Activated effector memory CD4-positive, alpha-beta T cell treated with Interleukin-2 at 50 U/mL for 16 hours (primary cell): ENCODE measurements at places on chromosomes 12 and 14.

DNA sequence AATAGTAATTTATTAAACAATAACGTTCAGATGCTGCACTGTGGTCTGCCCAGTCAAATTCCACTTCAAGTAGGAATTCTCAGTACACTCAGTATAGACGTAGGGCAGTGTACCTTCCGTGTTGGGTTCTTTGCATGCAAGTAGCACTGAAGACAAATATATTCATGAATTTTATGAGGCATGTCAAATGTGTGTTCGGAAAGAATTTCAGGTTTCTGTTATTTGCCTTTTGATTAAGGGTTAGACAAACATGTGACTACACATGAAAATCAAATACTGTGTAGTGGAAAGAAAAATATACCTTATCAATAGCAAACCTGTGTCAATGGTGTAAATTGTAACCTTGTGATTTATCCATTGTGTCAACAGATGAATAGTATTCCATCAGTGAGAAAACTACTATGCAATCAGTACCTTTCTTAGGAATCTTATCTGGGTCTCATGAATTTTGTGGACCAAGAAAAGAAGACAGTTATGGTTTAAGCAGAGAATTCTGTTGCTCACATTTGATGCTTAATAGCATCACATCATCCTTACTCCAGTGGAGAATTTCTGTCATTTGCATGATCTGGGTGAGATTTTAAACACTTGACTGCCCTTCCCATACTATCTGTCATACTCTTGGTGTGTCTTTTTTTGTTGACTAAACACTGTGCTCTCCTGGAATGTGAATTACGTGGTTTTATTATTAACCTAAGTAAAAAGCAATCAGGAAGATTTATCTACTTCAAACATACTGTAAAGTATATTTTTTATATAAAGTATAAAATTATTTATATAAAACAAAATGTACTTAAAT is 13.3 kb downstream of the TMEM260 start:
- DNase-seq, result no peak

DNA sequence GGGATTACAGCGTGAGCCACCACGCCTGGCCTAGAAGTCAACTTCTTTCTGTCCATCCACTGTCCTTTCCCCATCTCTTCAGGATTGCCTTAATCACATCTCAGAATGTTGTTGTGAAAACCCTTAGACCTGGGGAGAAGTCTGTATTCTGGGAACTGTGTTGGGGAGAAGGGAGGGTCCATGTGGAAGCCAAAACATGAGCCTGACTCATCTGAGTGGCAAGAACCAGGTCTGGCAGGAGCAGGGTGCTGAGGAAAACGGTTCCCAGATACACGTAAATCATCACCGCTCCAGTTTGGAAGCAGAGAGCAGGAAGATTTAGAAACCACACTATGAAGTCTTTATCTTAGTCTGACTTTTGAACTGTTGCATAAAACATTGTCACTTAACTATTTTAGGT is 245.6 kb upstream of the RGS6 start:
- no peak for DNase-seq

DNA sequence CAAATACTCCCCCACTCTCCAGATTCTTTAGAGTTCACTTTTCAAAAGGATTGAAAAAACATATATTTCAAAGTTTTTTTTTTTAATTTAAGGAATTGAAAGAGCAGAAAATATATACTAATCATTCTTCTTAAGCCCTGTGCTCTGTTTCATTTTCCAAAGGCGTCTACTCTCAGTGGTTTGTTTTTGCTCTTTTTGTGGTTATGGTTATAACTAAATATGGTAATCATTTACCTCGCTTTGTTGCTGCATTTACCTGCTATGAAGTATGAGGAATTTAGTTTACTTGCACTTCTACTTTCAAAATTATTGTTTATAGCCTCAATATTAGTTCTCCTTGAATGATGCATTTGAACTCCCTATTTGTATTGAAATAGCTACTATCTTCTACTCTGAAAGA is 55.9 kb upstream of the LRRK2 start:
- DNase-seq, result no peak

DNA sequence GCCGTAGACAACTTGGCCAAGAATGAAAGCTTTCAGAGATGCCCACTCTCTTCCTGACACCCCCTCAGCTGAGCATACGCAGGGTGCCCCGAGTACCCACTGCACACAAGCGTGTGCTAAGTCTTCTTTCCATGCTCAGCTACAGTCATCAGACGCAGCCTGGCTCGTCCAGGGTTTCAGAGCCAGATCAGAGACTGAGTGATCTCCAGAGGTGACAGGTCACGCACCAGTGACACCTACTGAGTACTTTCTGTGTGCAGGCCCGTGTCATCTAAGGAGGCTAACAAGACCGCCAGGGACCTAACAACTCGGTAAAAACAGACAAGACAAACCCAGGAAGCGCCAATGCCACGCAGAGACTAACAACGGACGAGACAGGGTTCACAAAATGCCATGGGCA is 25.1 kb downstream of the STX2 start:
- DNase-seq, result no peak

DNA sequence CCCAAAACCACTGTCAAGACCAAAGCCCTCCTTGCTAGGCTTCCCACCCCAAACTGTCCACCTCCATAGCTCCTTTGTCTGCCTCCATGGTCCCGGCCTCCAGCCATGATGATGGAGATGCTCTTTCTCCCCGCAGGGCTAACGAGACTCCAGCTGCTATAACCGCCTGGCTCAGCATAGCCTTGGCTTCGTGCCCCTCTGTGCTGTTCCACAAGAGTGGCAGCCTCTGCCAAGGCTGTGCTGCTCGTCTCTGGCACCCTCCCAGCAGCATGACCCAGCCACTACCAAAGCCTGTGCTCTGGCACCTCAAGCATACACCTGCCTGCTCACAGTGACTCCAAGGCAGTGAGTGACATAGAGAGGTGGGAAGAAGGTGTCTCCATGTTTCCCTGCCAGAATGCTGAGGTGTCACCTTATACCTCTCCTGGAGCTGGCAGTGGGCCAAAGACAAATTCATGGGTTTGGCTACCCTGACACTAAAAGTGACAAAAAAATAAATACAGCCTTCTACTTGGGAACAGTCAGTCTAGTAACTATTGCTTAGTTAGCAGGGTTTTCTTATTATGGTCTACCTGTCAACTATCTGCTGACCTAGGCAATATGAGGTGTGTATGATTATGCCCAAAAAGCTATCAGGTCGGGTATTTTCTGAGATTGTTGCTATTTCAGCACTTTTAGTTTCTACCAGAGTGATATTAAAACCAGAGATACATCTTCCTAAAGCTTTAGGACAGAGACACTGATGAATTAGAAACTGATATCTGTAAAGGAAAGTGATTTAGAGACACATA is 16.1 kb upstream of the KRT73 start:
- no peak for DNase-seq

DNA sequence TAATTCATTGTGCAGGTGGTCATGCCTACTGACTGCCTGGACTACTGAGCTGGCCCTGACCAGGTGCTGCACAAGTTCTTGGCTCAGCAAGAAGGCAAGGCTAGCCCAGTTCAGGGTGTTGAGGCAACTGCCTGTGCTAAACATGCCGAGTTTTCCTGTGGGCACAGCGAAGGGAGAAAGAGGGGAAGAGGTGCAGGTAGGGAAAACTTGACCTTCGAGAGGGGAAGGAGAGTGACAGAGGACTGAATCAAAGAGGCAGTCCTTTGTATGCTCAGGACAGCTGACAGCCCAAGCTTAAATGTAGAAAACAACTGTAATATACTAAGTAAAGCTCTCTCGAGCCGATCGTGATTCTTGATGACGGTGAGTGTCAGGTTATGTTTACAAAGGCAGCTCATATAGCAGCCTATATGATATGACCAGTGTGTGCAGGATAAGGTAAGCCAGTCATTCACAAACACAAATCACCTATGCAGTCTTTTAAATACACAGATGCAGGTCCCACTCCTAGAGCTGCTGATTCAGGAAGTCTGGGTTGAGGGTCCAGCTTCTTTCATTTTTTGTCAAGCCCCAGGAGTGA is 2.6 kb downstream of the IRAK3 start:
- DNase-seq, result no peak

- DNase-seq, result no peak
These were observed 39.4 kb upstream of the BTG1 start for GRCh38 chr12:92185052-92185451.
